ENCODE measurements at places on chromosomes 16 and 17.
A peak's percentile ranks its signal among the peaks of the same experiment; 100 is the strongest.

DNA sequence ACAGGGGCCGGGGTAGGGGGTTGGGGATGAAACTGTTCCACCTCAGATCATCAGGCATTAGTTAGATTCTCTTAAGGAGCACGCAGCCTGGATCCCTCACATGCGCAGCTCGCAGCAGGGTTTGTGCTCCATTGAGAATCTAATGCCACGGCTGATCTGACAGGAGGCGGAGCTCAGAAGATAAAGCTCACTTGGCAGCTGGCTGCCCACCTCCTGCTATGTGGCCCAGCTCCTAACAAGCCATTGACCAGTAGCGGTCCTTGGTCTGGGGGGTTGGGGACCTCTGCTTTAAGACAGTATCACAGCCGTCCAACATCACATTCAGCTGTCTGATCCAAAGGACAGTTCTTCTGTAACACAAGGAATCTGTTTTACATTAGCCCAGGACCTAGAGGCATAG is 62.5 kb downstream of the SLC39A11 start:
- DNase-seq: no peak

GRCh38 chr17:67069603-67070136 is 25.3 kb downstream of the CACNG1 start:
- DNase-seq: no peak

GRCh38 chr16:54336631-54337204 is 50.1 kb upstream of the IRX3 start:
- DNase-seq: no peak

DNA sequence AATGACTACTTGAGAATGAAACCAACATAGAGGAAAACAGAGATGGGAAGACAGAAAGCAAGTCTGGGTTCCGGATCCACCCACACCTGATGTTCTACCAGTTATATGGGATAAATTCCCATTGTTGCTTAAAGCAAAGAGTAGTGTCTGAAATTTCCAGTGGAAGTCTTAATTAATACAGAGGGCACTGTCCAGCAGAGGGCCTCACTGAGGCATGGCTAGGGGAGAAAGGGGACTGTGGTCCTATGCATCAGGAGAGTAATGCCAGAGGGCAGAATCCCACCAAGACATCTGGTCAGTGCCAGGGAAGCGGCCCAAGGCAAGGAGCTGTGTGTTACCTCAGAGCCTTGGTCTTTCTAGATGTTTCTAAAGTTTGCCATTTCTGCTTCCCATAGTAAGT is 7.5 kb upstream of the UMOD start:
- no peak for DNase-seq

DNA sequence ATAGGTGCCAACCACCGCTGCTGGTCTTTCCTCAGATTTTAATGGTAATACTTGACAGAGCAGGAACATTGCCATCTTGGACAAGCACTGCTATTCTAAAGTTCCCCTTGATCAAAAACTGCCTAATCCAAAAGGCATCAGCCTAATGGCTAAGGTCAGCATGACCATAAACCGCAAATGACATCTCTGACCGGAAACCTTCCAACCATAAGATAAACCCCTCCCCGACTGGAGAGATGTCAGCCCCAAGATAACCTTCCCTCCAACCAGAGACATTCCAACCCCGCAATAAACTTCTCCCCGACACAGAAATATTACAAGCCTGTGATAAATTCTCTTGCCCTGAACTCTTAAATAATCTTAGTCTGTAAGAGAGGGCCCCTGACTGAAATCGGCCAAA is 7.4 kb upstream of the DHX40 start:
- no peak for DNase-seq

GRCh38 chr17:53571342-53571741 is 251.4 kb upstream of the KIF2B start:
- peak; percentile 5 for DNase-seq

GRCh38 chr16:87765473-87765775 is 362 bp downstream of the KLHDC4 start:
- no peak for DNase-seq

DNA sequence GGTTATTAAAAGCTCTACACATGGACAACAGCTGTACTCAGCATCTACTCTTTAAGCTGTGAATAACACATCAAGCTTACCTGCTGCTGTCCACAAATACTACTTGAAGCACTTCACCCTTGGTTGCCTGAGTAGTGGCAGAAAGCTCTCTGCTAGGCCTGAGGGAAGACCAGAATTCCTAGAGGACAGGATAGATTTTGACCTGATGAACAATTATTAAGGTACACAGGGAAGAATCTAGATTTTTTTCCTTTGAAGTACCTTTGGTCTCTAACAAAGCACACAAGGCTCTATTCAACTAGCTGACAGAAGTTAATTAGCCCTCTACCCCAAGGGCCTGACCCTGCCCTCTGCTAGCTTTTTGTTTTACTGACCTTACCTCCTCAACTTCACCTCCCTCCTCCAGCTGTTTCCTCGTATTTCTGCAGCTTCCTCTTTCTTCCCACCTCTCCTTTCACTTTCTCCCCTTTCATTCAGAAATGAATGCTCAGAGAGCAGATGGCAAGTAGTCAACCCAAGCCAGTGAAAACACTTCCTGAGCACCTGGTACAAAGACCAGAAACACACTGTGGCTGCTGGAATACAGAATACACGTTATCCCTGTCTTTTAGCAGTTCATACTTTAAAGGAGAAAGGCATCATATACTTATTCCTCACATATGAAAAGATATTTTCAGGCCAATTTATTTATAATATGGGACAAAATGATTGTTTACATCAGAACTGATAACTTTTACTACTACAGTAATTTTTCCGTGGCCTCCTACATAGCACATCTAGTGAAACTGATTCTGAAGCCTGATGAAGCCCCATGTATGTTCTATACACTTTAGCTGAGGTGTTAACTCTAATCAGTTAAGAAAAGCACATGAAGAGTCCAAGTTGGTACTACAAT is 5.7 kb upstream of the VEZF1 start:
- DNase-seq: peak; percentile 33

DNA sequence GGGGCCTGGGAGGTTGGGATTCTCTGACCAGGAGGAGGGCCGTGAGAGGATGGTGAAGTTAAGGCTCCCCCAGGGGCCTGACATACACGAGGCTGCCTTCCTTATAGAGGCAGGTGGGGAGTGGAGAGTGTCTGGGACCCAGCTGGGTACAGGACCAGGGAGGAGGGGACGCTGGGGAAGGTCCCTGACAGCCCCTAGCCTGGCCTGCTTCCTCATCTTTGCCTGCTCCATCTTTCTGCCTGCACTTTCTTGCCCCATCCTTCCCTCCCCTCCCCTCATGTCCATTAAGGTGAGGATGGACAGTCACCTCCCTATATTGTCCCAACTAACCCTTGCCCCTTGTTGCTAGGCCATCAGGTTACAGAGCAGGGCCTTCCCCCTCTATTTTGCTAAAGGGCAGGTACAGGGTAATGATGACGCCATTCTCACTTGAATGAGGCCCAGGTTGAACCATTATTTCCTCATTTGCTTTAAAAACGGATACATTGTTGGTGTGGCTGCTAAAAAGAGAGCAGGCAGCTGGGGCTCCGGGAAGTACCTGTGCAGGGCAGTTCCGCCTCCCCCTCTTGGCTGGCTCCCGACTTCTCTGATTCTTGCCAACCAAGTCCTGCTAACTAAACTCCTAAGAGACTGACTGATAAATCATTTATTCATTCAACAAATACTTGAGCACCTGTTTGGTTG is 1.3 kb downstream of the C17orf99 start:
- DNase-seq: no peak

GRCh38 chr16:1550069-1550468 is 16.6 kb downstream of the TMEM204 start:
- DNase-seq: no peak

GRCh38 chr16:64409783-64410210 is 712.1 kb downstream of the CDH11 start:
- DNase-seq: no peak

DNA sequence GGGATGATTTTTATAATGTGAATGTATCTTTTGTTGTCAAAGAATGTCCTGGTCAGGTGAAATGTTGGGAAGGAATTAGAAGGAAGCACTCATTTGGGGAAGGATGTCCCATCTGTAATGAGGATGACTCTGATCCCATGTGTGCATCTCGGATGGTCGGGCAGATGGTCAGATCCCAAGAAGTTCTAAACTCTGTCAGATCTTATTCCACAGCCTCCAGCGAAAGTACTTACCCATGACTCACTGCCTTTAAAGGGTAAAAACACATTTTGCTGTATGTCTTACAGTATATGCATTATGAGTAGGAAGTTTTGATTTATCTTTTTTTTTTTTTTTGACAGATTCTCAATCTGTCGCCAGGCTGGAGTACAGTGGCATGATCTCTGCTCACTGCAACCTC is 548 bp upstream of the KRTAP4-11 start:
- no peak for DNase-seq

DNA sequence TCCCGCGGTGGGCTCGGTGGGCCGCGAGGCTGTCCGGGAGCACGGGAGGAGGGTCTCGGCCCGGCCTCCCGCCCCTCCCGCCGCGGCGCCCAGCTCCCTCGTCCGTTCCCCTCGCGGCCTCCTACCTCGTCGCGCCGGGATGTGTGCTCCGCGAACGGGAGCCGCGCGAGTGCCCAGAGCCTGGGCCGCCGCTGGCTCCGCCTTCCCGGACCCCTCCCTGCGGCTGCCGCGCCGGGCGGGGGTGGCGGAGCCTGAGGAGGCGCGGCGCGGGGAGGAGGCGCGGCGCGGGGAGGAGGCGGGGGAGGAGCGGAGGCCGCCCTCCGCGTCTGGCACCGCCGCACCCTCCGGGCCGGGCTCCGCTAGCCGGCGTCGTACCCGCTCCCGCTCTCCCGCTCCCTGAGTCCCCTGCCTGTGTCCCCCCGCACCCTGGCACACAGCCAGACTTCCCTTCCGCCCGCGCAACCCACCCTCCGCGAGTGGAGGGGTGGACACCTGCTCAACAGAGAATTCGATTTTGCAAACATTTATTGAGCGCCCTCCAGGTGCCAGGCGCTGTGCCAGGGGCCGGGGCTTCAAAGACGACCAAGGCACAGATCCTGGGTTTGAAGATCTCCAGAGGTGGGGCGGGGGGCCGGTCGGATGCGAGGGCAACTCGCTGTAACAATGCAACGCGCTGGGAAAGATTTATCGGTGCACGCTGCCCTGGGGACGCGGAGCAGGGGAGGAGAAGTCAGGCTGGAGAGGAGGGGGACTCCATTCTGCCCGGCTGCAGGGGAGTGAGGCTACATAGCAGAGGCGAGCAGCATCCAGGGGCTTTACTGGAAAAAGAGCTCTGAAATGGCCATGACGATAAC is at the start of gene MPP3:
MPP3 (minus strand) TSS at position 171 of the 854 bp plus-strand sequence. CDS start 1,240 bp downstream, outside the sequence.
- DNase-seq: peak; percentile 66

- DNase-seq: no peak
Observed at GRCh38 chr16:86430814-86431213, 79.5 kb upstream of the FOXF1 start.

- peak; percentile 53 for DNase-seq
Observed at GRCh38 chr17:700504-701094, 14.0 kb downstream of the VPS53 start.

DNA sequence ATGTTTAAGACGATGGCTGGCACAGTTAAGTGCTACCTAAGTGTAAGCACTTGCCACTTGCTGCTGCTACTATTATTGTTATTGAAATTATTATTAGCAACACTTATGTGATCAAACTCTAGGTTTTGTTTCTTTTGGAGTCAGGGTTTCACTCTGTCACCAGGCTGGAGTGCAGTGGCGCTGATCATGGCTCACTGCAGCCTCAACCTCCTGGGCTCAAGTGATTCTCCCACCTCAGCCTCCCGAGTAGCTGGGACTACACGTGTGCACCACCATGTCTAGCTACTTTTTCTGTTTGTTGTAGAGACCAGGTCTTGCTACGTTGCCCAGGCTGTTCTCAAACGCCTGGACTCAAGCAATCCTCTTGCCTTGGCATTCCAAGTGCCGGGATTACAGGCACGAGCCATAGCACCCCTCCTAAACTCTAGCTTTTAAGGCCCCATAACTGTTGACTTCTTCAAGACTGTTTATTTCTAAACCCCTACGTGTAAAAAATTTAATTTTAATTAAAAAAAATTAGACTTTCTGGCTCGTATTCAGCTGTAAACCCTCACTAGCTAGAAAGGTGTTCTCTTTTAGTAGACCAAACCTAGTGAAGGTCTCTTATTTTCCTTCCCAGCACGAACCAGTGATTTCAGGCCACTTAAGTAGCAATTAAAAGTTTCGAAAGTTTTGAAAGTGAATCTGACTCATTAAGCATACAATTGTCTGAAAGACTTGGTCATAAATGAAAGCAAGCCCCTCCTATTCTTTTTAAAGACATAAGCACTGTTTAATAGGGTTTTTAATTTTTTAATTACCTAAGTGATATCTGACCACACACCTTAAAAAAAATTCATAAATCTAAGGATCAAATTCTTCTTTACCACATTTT is 11.7 kb upstream of the SCNN1B start:
- no peak for DNase-seq

DNA sequence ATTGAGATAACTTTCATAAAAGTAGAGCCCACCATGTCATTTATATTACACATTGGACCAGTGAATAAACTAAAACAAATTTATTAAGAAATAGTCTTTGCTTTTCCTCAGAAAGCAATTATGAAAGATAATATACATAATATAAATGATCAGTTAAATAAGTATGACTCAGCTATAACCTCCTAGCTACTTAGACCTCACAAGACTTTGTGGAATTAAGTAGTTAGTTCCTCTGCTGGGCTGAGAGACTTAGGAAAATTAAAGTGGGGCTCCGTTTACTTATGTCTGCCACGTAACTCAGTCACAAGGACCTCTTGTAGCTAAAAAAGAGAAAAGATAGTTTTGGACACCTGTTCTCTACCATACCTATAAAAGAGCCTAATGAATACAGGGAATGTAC is 76.9 kb downstream of the MRTFB start:
- DNase-seq: no peak

All from SW480 (cell line).